NCI-H446 (cell line): ENCODE measurements at places on chromosomes 2 and 18.

GRCh38 chr2:111194835-111195621 lies 74.3 kb downstream of the BCL2L11 start:
- no peak for DNase-seq

DNA sequence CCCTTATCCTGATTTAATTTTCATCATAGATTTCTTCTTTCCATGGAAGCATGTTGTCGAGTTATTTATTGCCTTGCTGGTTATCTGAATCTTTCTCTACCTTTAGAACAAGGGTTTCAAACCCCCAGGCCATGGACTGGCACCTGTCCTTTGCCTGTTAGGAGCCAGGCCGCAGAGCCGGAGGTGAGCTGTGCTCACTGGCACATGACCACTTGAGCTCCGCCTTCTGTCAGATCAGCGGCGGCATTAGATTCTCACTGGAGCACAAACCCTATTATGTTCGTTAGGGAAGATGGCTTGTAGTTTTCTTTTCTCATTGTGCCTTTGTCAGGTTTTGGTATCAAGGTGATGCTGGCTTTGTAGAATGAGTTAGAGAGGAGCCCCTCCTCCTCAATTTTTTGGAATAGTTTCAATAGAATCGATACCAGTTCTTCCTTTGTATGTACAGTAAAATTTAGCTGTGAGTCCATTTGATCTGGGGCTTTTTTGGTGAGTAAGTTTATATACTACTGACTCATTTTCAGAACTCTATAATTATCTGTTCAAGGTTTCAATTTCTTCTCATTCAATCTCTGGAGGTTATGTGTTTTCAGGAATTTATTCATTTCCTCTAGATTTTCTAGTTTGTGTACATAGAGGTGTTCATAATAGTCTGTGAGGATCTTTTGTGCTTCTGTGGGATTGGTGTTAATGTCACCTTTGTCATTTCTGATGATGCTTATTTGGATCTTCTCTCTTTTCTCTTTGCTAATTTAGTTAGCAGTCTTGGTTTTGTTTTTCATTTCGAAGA lies 668.0 kb upstream of the FAM98A start:
- no peak for DNase-seq

DNA sequence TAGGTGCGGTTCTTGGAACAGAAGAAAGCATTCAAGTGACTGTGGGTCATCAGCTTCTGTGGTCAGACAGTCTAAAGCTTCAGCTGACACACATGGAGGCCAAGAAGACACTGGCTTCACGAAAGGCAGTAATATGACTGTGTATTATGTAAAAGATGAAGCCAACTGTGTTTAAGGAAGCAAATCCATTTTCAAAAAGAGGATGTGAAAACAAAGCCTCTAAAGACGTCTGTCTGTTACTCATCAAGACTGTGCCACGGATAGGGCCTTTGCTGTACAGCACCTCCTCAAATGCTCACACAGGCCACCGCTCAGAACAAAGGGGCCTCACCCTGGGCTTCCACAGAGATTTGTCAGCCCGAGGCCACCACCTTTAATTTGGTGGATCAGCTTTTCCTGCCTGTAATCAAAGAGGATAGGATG lies 21.1 kb upstream of the TMEM163 start:
- DNase-seq = no peak

DNA sequence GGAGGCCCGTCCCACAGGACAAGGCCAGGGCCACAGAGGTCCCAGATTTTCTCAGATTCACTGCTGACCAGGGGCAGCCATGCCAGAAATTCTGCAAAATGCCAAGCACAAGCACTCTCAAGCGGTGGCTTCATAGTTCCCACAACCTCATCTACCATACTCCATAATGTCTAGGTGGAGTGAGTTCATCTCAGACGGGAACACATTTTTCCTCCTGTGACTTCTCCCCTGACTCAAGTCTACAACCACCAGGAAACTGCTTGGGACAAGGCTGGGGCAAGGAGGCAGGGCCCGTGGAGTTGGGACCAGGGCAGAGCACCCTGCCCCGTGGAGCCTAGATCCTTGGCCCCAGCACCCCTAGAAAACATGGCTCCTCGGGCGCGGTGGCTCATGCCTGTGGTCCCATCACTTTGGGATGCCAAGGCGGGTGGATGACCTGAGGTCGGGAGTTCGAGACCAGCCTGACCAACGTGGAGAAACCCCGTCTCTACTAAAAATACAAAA lies 150.7 kb upstream of the HAAO start:
- DNase-seq = no peak

- DNase-seq = no peak
Measured at GRCh38 chr2:182283512-182283911, 143.3 kb downstream of the PDE1A start.

GRCh38 chr2:2621855-2622254 lies 290.8 kb upstream of the MYT1L start:
- no peak for DNase-seq

- no peak for DNase-seq
Measured at GRCh38 chr2:102208774-102209173, 22.0 kb downstream of the IL1RL2 start.

- DNase-seq = no peak
Measured at GRCh38 chr2:100755441-100755840, 64.5 kb upstream of the NPAS2 start.

- DNase-seq = peak; percentile 44
Measured at GRCh38 chr2:27320958-27321543, 1.8 kb downstream of the MPV17 start.

DNA sequence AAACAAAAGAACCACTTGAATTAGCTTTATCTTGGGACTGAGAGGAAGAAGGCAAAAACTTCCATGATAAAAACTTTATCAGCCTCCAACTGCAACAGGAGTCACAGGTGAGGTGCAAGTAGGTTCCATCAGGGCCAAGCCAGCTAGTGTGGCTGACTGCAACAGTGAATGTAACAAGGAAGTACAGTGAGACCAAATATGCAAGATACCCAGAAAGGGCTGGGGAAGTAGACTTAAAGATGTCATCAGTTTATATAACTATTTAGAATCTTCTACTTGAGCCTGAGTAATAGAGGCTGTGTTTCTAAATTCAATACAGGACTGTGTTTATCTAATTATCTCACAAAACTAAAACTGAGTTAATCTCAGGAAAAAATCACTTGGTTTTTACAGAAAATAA lies 14.8 kb downstream of the PLEKHM3 start:
- DNase-seq = no peak

- no peak for DNase-seq
Measured at GRCh38 chr2:95345081-95345562, 48.0 kb downstream of the KCNIP3 start.

GRCh38 chr2:7242189-7242867 lies 325.1 kb downstream of the RNF144A start:
- no peak for DNase-seq

GRCh38 chr2:84704505-84705244 lies 176.2 kb downstream of the TRABD2A start:
- DNase-seq = no peak

DNA sequence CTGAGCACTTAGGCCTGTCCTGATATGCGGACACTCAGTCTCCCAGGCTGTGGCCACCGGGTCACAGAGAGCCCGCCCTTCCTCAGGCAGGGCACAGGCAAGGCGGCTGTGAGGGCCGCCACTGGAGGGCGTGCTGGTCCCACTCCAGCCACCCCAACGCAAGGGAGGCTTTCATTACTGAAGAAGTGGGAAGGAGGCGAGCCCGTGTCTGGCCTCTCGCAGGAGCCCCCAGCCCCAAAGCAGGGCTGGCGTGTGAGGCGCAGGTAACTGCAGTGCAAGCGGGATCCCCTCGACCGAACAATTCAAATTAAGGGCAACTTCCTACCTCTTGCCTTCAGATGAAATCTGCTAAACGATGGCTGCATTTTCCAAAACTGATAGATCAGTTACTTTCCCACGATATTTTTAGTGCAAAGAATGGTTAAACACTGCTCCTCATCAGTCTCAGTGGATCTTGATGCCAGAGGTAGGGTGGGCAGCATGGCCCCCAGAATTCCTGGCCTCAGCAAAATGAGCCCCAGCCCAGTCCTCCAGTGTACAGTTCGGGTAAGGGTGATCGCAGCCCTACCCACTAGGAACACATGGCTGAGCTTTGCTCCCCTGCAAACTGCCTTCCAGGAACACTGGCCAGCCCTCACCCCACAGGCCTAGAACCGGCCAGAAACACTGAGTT lies 97.2 kb downstream of the SEPTIN10 start:
- peak; percentile 9 for DNase-seq

DNA sequence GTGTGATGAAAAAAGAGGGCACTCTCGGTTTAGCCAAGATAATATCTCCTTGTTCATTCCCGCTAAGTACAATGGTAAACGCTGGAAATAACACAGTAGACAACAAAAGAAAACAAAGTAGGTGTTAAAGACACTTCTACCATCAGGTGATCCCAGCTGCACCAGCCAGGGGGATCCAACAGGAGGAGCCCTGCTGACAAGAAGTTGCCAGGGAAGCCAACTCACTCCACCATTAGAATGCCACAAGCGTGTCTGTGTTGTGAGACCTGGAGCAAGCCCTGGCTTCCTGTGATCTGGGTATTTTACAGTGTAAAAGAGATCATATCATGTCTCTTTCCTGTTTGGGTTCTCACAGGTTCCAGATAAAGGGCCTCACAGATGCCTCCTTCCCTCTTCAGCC lies 117.0 kb downstream of the GRB14 start:
- DNase-seq = no peak

GRCh38 chr18:47427923-47428637 lies 176.6 kb upstream of the SKOR2 start:
- no peak for DNase-seq

DNA sequence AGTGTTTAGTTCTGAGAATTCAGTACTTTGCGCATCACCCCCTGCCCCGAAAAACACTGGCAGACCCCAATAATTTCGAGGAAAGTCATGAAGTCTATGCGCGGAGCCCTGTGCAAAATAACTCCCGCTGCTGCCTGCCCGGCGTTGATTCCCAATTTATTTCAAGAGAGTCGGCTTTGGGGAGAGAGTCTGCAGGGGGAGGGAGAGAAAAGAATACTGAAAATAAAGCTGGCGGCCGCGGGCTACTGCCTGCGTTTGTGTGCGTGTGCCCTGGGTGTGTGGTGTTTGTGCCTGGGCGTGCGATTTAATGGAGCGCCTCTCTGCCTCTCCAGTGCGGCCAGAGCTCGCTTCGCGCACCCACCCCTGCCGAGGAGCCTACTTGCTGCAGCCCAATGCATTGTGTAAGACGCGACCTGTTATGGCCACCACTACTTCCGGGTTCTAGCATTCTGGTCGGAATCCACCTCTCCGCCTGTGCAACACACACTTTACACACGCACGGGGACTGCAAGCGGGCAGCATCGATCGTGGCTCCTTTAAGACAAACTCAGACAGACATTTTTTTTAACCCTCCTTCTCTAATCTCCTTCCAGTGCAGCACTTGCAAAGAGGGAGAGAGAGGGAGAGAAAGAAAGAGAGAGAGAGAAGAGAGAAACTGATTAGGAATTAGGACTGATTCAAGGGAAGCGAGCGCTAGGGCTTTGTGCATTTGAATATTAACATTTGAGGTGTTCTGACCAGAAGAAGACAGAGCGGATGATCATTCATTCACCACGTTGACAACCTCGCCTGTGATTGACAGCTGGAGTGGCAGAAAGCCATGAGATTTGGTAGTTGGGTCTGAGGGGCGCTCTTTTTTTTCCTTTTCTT lies at the start of gene MEIS1:
MEIS1 (plus strand) TSS at position 447 of the 870 bp plus-strand sequence. CDS start 732 bp downstream, outside the sequence.
- peak; percentile 90 for DNase-seq

DNA sequence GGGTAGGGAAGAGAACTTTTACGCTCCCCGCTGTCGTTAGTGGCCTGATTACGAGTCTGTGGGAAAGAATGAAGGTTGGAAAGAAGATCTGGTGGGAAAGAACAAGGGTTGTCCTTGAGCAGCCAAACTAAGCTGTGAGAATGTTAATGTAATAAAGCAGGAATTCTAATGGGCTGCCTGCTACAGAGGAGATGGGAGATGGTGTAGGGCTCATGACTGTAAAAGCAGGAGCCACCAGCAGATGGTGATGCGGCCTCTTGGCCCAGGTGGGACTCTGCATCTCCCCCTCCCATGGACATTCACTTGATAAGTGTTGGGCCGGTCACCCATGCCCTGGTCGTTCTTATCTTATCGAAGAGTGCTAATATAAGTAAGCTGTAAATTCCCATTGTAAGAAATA lies 150.0 kb downstream of the NEDD4L start:
- no peak for DNase-seq

DNA sequence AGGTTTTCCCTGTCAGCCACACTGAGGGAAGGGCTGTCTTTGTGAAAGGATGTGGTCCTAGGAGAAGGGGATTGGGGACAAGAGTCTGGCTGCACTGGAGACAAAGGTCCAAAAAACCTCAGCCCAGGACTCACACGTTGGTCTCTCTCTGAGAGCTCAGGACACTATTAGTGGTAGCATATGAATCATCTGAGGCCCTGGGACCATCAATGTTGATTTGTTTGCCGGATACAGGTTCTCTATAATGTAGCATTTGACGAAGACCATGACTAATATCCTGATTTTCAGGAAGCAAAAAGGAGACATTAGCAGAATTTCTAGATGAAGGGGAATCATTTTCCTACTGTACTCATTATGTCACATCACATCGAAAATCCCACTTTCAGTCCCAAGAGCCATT lies 22.2 kb upstream of the DNAH6 start:
- no peak for DNase-seq

DNA sequence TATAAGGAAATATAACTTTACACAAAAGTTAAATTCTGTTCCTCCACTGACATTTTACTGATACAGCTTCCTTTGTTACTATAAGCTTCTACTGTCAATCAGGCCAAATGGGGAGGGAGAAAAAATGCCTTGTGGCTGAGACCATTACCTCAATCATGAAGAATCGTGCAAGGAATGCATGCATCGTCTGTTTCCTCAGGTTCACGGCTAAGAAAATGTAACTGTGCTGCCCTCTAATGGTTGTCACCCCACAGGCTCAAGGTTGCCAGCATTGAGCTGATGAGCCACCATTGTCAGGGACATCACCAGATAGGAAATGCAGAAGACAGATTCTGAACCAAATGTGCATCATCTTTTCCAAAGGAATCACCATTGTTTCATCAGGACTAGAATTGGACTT lies 426.9 kb downstream of the CDH2 start:
- peak; percentile 9 for DNase-seq

GRCh38 chr2:241629762-241630435 lies 7.1 kb downstream of the THAP4 start:
- DNase-seq = no peak

- DNase-seq = no peak
Measured at GRCh38 chr2:1625281-1626001, 118.9 kb downstream of the PXDN start.

- DNase-seq = no peak
Measured at GRCh38 chr2:233408366-233409285, 54.3 kb downstream of the DGKD start.

DNA sequence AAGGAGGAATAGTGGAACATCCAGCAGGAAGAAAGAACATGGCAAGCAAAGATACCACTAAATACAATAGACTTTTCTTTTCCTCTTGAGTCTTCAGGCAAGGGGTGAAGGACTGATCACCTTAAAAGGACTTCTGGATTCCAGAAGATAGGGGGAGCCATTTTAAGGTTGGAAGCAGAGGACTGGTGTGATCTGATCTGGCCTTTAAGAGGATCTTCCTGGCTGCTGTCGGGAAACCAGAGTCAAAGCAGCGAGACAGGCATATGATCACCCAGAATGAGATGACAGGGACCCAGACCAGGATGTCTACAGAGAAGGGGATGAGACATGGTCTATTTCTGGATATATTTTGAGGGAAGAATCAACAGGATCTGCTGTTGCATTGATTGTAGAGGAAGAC lies 558.0 kb downstream of the STK39 start:
- no peak for DNase-seq

GRCh38 chr2:43076676-43077075 lies 149.7 kb downstream of the ZFP36L2 start:
- DNase-seq = no peak

GRCh38 chr2:72914589-72915319 lies 2.6 kb upstream of the EMX1 start:
- no peak for DNase-seq
